SK-N-SH (cell line): ENCODE measurements at places on chromosomes 11 and 22. TPM values are rescaled to one million over a fixed set of nuclear protein-coding genes. Genes with fewer than 3 reads are reported as not detected.

Gene IL10RA
- 0.05 TPM in 1 of 2 replicates, not detected in the other for polyA plus RNA-seq

Gene TMEM45B
- polyA plus RNA-seq, result not detected in 2 replicates

Gene NFAM1
- 0.02 TPM in 1 of 2 replicates, not detected in the other for polyA plus RNA-seq

Gene GLYATL1B
- polyA plus RNA-seq, result not detected in 2 replicates

- no peak for DNase-seq
Measured at GRCh38 chr11:8973121-8973520, 8.9 kb upstream of the TMEM9B start.
